ENCODE measurements at places on chromosomes 3 and 15. TPM values are rescaled to one million over a fixed set of nuclear protein-coding genes. Genes with fewer than 3 reads are reported as not detected.

Gene AHSG
- total RNA-seq = 0.11 TPM

Gene CNTN4
- not detected for total RNA-seq

Gene NDN
- not detected for total RNA-seq

Gene GCSAM
- total RNA-seq = not detected

Gene NKTR
- total RNA-seq = 10.0 TPM

Gene RPL4
- total RNA-seq = 5,352 TPM

Gene LSAMP
- 0.24 TPM for total RNA-seq

Measured in A549 treated with Mapracorat at 1 μM for 4 hours (cell line).